ENCODE measurements at places on chromosomes 12 and 14.

GRCh38 chr12:105861227-105861626 lies 277.5 kb downstream of the NUAK1 start:
- no peak for DNase-seq

DNA sequence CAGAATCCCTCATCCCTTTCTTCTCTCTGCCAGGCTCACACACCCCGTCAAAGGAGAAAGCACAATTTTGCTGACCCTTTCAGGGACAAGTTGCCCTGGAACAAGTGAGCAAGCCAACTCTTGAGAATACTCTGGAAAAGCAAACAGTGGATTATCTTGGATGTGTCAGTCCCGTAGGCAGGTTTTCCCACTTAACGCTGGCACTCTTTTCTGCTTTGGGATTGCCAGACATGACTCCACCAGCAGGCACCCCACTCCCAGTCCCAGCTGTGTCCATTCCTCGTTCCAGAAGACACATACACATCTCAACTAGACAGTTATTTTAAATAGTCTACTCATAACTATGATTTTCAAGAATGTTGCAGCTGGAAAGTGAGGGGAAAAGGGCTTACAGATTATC lies 145.5 kb upstream of the CDKN3 start:
- no peak for DNase-seq

DNA sequence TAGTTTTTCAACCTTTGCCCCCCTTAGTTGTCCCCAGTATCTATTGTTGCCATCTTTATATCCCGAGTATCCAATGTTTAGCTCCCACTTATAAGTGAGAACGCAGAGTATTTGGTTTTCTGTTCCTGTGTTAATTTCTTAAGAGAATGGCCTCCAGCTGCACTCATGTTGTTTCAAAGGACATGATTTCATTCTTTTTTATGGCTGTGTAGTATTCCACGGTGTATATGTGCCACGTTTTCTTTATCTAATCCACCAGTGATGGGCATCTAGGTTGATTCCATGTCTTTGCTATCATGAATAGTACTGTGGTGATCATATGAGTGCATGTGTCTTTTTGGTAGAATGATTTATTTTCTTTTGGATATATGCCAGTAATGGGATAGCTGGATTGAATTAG lies 72.0 kb downstream of the GCH1 start:
- DNase-seq: no peak

DNA sequence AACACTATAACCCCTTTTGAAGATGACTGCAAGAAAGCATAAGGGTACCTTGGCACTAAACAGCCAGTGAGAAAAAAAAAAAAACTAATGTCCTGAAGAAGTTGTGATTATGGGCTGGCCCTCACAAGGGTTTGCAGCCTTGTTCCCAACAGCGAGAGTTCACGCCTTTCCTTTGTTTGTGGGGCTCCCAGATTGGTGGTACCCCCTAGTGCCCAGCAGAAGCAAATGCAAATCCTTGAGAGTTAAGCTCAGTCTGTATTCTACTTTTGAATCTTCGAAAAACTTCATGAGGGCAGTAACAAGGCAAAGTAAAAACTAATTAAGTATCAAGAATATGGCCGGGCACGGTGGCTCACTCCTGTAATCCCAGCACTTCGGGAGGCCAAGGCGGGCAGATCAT lies 238.9 kb upstream of the LMO3 start:
- no peak for DNase-seq

GRCh38 chr14:31025367-31026076 lies at the start of gene AP4S1:
Gene AP4S1, plus strand, starts transcription at chr14:31025649. Its CDS starts 40,548 bp downstream, at chr14:31066197.
- no peak for DNase-seq

GRCh38 chr12:79326222-79326621 lies 364.5 kb downstream of the PAWR start:
- DNase-seq: no peak

GRCh38 chr14:70052990-70053389 lies 135.8 kb downstream of the SLC8A3 start:
- no peak for DNase-seq

DNA sequence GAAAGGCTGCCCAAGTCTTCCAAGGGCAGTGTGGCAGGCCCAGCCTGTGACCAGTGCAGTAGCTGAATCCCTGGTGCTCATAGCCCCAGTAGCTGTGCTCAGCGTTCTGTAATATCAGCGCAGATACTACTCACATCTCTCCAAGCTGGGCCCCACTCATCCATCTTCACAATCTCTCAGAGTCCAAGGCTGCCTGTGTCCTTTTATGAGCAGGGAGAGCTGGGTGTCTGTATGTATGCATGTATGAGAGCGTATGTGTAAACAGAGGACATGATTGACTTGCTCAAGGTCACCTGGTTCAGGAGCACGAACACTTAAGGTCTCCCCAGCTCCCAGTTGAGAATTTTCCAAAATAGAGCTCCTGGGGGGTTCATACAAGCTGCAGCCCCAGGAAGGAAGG lies 5.4 kb downstream of the AQP6 start:
- DNase-seq: no peak

All from stimulated activated CD8-positive, alpha-beta memory T cell treated with anti-CD3 and anti-CD28 coated beads, Interleukin-2, amount 100 ng/mL, for 1 hour (primary cell).